ENCODE measurements at places on chromosomes 3 and 15.

DNA sequence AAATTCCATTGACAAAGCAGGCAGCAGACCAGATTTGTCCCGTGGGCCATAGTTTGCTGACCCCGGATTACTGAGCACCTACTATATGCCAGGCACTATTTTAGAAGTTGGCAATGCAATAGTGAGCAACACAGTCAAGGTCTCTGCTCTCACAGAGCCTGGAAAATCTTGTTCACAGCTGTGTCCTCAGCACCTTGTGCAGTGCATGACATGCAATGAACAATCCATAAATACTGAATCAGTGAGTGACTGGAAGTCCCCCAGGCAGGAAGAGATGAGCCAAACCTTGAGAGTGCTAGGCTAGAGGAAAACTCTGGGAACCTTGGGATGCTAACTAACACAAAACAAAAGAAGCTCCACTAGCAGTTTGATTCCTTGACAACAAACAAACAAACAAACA is 14.4 kb downstream of the TM4SF1 start:
- DNase-seq = no peak

- DNase-seq = no peak
Measured at GRCh38 chr3:71541313-71541712, 42.2 kb downstream of the FOXP1 start.

DNA sequence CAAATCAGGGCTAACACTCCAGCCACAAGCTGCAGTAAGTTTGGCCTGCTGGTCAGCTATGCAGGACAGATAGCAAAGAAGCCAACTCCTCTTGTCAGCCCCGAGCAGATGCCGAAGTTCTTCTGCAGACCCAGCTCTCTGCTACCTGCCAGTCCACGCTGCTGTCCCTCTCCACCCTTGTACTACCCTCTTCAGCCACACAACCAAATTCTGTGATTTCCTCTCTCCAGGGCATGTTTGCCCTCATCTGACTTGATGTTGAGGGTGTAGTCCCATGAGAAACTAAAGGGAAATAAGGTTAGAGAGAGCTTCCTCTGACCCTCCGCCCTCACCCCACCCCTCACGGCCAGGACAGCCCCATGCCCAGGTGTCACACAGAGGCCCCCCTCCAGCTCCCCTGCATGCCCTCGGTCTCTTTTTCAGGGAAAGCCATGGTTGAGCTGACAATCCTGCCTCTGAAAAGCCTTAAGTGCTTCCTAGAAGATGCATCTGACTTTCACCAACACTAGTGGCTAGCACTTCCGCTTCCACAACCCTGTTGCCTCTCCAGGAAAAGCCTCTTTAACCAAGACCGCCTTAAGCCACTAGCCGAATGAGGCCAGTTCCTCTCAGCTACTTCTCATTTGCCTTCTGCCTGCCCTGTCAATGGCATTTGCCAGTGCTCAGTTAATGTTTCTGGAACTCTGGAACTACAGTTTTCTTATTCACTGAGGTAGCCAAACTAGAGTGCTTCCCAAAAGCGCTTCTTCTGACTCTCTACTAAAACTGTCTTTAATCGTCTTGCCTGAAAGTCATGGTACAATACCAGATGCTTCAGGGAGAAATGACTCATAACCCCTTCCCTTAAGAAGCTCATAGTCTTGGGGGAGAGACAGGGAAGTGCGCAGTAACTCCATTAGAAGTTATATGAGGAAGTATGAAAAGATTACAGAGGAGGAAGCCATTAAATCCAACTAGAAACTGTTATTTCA is 300.4 kb upstream of the STT3B start:
- no peak for DNase-seq

- no peak for DNase-seq
Measured at GRCh38 chr15:52710050-52710707, 31.0 kb upstream of the ATOSA start.

DNA sequence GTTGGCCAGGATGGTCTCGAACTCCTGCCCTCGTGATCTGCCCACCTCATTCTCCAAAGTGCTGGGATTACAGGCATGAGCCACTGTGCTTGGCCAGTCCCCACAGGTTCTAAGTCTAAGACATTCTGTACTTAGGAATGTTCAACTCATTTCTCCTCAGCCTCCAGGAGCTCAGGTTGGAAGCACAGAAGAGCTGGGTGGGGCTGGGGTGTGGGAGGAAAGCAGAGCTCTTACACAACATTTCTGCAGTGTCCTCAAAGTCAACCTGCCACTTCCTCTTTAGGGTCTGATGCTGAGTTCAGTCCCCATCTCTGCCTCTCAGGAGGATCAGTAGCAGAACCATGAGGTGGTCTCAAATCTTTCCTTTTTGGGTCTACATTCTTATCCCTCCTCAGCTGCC is 75.5 kb downstream of the MRPL46 start:
- no peak for DNase-seq

DNA sequence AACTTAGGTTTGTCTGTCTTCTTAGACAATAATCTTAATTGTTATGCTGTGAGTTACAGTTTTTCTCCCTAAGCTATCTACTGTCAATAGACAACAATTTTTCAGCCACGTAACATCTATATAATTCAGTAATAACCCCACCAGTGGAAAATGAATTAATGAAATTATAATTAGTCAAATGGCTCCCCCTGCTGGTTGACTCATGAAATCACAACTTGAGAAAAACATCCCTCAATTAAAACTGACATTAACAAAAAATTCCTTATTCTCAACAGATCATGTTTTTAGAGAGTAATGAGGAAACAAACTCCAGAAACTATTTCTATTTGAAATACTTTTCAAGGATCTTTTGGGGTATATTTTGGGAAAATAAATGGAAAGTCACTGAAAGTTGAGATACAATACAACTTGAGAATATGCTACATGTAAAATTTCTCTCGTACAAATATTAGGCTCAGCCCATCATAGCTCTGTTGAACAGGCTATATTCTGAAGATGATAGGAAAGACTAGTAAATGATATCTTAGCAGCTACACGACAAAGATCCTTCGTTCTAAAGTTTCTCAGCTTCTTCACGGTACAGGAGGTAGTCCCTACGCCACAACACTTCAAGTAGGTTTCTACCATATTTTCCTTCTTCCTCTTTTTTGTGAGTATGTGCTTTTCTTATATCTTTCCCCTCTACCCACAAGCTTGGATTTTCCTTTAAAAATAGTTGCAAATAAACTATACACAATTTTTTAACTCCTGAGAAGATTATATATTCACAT is 20.7 kb downstream of the PPP1R2 start:
- no peak for DNase-seq

GRCh38 chr3:167884481-167884880 is 149.0 kb downstream of the SERPINI1 start:
- no peak for DNase-seq

- no peak for DNase-seq
Measured at GRCh38 chr3:58570851-58571250, 6.3 kb downstream of the FAM107A start.

DNA sequence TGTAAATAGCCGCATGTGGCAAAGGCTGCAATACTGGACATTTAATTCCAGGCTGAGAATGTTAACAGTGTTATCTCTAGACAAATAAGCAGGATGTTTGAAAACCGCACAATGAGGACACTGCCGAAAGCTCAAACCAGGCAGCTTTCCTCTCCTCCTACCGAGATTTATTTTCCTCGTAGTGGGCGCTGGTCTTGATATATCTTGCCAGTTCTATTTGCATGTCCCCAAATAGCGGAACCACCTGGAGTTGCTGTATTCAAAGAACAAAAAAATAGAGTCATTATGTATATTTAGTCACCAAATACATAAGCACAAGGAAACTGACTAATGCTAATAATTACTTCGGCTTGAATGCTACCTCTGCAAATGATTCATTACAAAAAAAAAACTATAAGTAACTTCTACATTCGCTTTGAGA is 46.5 kb downstream of the CYFIP1 start:
- DNase-seq = no peak

GRCh38 chr15:68439506-68439905 is 7.5 kb upstream of the ITGA11 start:
- no peak for DNase-seq

GRCh38 chr15:65761210-65761926 is 30.7 kb downstream of the DENND4A start:
- no peak for DNase-seq

- DNase-seq = no peak
Measured at GRCh38 chr3:41369838-41370237, 170.5 kb downstream of the CTNNB1 start.

GRCh38 chr3:184284696-184285095 is 8.9 kb downstream of the ECE2 start:
- DNase-seq = no peak
